ENCODE measurements at places on chromosomes 7 and 10. TPM values are rescaled to one million over a fixed set of nuclear protein-coding genes. Genes with fewer than 3 reads are reported as not detected.
A peak's percentile ranks its signal among the peaks of the same experiment; 100 is the strongest.

PNLIPRP3 gene
- not detected for total RNA-seq

SPDYE6 gene
- not detected for total RNA-seq

PIP gene
- total RNA-seq, result not detected

SCART1 gene
- 2.8 TPM for total RNA-seq

- H3K27ac ChIP-seq, result no peak overlapping the region
- H3K36me3 ChIP-seq, result no peaks in the 10 kb centered on the region
- DNase-seq, result no peak
- H3K27me3 ChIP-seq, result peaks cover 14% of the 10 kb centered on the region
- peaks cover 7% of the 10 kb centered on the region for H3K4me1 ChIP-seq
Measured at GRCh38 chr10:104232613-104233102, 494 bp upstream of the CFAP43 start.

DNA sequence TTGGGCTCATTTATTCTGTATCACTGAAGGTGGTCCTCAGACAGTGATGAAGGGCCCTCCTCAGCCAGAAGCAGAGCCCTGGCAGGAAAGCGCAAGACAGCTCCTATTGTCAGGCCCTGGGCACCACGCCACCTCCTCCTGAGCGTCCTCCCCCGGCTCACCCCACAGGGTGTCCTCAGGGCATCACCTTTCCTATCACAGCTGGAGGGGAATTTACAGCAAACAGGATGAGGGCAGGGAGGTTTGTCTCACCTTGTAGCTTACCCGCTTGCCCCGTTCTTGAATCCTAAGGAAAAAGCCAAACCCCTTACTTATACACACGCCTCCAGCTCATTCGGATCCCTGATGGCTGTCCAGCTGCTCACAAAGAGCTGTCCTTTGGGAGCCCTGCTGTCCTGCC, 50.2 kb upstream of the LANCL2 start:
- no peak overlapping the region for H3K27ac ChIP-seq
- peaks cover 17% of the 10 kb centered on the region for H3K27me3 ChIP-seq
- H3K36me3 ChIP-seq, result no peaks in the 10 kb centered on the region

DNA sequence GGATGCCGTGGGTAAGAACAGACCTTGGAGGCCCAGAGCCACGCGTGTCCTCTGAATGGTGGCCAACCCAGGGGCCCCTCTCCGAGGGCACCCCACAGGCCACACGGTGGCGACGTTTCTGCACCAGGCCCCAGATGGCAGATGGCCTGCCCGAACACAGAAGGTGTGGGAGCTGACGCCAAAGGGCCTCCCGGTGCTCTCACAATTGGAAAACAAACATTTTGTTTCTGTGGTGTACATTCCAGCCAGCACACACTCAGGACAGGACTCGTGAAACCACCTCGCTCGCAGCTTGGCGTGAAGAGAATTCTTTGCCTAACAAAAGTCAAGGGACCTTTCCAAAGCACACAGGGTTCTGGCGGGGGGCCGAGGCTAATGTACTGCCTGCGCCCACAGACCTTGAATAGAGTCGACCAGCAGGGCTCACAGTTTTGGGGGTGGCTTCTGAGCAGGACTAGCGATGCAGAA, 112.1 kb downstream of the FAM53B start:
- DNase-seq, result peak; percentile 58
- peaks cover 8% of the 10 kb centered on the region for H3K36me3 ChIP-seq
- no peak overlapping the region for H3K4me3 ChIP-seq
- no peak overlapping the region for H3K27ac ChIP-seq
- peaks cover 41% of the 10 kb centered on the region for H3K4me1 ChIP-seq

- H3K4me1 ChIP-seq, result peaks cover 2% of the 10 kb centered on the region
- peaks cover 10% of the 10 kb centered on the region for H3K36me3 ChIP-seq
- no peak overlapping the region for H3K27ac ChIP-seq
- no peak for DNase-seq
Measured at GRCh38 chr7:130559184-130559583, 67.3 kb downstream of the MEST start.

- H3K27me3 ChIP-seq, result no peaks in the 10 kb centered on the region
- no peak for DNase-seq
- H3K4me1 ChIP-seq, result no peaks in the 10 kb centered on the region
- no peak overlapping the region for H3K27ac ChIP-seq
- H3K36me3 ChIP-seq, result no peaks in the 10 kb centered on the region
Measured at GRCh38 chr7:157715071-157715937, 378.5 kb downstream of the DNAJB6 start.
